Pancreas (tissue), 10 donors: ENCODE measurements at places on chromosomes 7 and 10. TPM values are rescaled to one million over a fixed set of nuclear protein-coding genes. Genes with fewer than 3 reads are reported as not detected.

ERV3-1 gene
- 12.7 TPM for total RNA-seq

GLI3 gene
- total RNA-seq: 6.2 TPM

FGF8 gene
- not detected for total RNA-seq

C7orf33 gene
- not detected for total RNA-seq

FOXL3 gene
- total RNA-seq: not detected

ADCY1 gene
- total RNA-seq: 2.3 TPM

GRCh38 chr7:106812027-106812643 lies 52.9 kb upstream of the PIK3CG start:
- H3K27ac ChIP-seq: no peak overlapping the region
- H3K27me3 ChIP-seq: no peaks in the 10 kb centered on the region
- H3K4me1 ChIP-seq: no peaks in the 10 kb centered on the region
- no peaks in the 10 kb centered on the region for H3K36me3 ChIP-seq
- H3K4me3 ChIP-seq: no peak overlapping the region

DNA sequence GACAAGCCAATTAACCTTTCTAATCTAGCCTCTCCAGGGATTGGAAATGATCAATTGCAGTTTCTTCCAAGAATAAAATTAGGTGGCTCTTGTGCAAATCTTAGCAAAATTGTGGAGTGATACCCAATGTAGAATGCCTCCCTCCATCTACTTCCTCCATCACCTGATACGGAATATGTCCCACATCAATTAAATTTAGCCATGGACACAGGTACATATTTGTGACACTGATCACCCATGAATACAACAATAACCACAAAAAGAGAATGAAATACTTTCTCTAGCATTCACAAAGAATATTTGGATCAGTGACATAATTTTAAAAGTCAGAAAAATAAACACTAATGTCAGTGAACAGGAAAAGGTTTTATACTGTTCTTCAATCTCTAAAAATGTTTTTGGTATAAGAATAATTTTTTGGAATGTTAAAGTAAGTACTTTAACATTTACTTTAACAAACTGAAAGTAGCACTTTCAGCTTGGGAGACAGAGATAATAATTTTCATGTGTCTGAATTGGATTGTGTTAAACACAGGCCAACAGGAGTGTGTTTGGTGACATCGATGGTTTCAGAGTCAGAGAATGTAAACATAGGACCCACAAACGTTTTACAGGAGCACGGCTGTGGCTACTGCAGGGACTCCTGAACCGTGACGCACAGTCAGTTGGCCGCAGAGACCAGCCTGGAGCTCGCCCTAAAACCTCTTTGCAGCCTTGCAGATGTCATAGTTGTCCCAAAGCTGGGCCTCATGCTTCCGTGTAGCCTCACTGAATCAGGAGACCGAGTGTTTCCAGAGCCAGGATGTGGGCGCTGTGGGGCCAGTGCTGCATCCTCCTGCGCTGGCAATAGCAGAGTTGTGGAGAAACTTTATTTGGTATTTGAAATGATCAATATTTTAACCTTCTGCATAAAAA lies 7.2 kb downstream of the RBM20 start:
- no peak overlapping the region for H3K27ac ChIP-seq
- H3K36me3 ChIP-seq: no peaks in the 10 kb centered on the region
- H3K27me3 ChIP-seq: peaks cover 7% of the 10 kb centered on the region
- DNase-seq: no peak
- H3K4me1 ChIP-seq: no peaks in the 10 kb centered on the region
- H3K4me3 ChIP-seq: no peak overlapping the region

GRCh38 chr10:76080991-76081390 lies 649.6 kb downstream of the LRMDA start:
- H3K4me1 ChIP-seq: no peaks in the 10 kb centered on the region
- H3K4me3 ChIP-seq: no peak overlapping the region
- no peaks in the 10 kb centered on the region for H3K36me3 ChIP-seq
- no peak overlapping the region for H3K27ac ChIP-seq
- DNase-seq: no peak

DNA sequence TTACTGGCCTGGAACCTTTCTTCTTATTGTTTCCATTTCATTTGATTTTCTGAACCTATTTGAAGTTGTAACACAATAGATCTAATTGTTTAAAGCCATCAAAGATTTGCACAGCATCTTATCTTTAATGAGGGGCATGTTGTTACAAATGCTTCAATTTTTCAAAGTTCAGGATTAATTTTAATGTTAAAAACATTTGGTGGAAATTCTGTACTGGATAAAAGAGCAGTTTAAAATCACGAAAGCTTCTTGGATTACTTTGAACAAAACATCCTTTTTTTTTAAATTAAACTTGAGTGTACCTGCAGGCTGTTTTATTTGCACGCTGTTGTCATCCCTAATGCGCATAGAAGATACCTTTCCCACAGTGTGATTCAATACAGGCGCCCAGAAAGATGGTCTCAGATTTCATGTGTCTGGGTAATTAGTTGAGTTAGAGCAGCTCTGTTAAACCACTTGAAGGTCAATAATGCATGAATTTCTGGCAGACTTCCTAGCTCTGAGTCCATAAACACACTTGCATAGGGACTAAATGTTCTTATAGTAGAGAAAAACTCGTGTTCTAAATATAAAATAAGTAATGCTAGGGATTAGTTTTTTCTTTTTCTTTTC lies 29.3 kb upstream of the DDX50 start:
- no peaks in the 10 kb centered on the region for H3K36me3 ChIP-seq
- H3K27me3 ChIP-seq: no peaks in the 10 kb centered on the region
- DNase-seq: no peak

DNA sequence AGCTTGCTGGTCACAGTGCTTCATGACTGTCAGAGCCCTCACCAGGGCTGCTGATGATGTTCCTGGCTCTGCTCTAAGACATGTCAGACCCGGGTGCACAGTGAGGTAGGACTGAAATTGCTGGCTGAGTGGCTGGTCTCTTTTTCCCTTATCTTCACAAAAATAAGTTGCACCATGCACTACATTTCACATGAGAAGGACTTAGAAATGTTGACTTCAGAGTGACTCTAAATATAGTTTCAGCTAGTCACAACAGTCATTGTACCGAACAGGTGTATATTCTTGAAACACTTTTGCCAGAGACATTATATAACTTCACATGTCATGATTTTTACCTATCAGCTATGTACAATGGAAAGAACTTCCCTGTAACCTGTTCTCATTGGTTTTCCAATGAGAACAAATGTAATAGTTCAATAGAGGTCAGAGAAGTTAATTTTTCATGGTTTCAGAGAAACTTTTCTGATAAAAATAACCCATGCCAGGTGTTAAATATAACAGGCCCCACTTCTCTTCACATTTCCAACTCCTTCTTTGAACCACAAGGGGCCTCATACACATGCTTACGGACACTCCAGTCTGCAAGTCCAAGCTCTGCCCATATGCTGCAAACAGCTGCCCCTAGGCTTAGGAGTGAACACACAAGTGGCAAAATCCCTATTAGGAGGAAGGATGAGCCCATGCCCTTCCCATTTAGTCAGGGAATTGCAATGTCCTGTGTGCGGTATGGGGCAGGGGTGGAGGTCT lies 115.6 kb downstream of the CDK6 start:
- H3K4me1 ChIP-seq: peaks cover 10% of the 10 kb centered on the region
- no peaks in the 10 kb centered on the region for H3K27me3 ChIP-seq
- no peak overlapping the region for H3K27ac ChIP-seq

DNA sequence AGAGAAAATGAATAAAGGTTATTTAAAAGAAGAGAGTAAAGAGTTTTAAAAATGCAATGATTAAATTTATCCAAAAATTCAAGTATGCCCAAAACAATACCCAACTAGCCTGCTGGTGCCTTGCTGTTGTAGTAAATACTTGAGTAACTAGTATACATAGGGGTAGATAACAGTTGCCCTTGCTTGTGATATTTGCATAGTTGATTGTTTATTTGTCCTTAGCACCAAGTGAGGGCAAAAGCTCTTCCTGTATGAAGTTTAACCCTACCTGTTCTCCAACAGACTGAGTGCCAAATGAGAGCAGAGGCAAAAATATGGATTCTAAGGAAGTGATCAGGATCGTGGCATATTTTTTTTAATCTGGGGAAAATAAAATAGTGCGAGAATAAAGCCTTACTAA lies 85.0 kb downstream of the PTN start:
- H3K27ac ChIP-seq: no peak overlapping the region
- no peaks in the 10 kb centered on the region for H3K27me3 ChIP-seq
- no peak overlapping the region for H3K4me3 ChIP-seq
- no peak for DNase-seq
- no peaks in the 10 kb centered on the region for H3K36me3 ChIP-seq
- H3K4me1 ChIP-seq: no peaks in the 10 kb centered on the region

DNA sequence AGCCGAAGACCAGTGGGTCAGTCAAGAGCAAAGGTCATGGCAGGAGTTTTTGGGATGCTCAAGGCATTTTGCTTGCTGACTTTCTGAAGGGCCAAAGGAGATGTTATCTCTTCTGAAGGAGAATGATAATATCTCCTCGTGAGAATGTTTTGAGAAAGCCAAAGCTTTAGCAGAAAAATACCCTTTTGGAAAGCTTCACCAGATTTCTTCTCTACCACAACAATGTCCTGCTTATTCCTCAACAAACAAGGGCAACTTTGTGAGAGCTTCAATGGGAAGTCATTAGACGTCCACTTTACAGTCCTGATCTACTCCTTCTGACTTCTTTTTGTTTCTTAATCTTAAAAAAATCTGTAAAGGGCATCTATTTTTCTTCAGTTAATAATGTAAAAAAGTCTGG lies 132.8 kb upstream of the DNAJB12 start:
- H3K4me1 ChIP-seq: no peaks in the 10 kb centered on the region
- H3K36me3 ChIP-seq: no peaks in the 10 kb centered on the region
- H3K27me3 ChIP-seq: no peaks in the 10 kb centered on the region
- H3K27ac ChIP-seq: no peak overlapping the region
- no peak overlapping the region for H3K4me3 ChIP-seq
- DNase-seq: no peak

DNA sequence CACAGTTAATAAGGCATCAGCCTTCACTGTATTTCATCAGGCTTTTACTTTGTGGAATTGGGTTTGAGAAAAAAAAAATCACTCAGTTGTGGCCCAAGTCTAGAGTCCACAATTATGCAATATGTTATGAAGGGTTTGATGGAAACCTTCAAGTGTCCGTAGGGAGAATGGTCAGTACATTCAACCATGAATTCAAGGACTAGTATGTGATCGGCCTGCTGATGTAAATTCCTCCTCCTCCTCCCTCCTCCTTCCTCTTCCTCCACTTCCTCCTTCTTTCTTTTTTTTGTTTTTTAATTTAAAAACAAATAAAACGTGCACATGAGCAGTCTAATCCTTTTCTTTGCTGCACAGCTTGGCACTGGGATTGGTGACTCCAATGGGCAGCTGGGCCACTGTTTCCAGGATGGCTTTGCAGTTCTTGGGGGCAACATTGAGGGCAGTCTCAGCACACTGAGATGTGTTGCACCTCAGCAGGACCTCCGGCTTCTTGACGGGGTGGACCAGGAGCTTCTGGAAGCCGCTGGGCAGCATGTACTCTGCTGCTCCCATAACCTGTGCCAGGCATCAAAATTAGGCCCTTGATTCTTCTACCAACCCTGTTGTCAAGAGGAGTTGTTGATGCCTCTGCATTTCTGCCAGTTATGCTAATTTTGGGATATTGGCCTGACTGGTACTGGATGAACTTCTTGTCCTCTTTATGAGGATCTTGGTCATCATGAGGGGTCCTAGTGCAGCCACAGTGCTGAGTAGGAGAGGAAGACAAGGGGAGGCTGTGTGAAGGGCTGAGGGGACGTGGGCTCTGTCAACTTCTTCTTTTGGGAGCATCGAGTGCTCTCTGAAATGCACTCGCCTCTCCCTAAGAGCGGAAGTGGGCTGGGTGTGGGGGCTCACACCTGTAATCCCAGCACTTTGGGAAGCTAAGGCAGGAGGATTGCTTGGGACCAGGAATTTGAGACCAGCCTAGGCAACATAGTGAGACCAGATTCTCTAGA lies 9.3 kb upstream of the IL2RA start:
- H3K4me1 ChIP-seq: no peaks in the 10 kb centered on the region
- no peak for DNase-seq
- no peaks in the 10 kb centered on the region for H3K36me3 ChIP-seq

DNA sequence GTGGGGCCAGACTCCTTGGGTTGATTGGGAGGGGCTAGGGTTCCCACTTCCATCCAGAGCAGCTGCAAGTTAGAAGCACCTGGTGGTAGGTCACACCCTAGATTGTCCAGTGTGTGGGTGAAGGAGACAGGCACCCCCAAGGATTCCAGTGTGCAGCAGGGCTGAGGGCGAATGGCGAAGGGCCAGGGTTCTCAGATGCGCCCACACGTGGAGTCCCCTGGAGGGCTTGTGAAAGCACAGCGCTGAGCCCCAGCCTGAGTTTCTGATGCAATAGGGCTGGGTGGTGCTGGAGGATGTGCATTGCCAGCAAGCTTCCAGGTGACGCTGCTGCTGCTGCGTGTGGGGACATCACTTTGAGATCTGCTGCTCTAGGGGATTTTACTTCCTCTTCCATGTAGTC lies 25.4 kb downstream of the TBATA start:
- H3K27ac ChIP-seq: no peak overlapping the region
- no peak overlapping the region for H3K4me3 ChIP-seq
- no peaks in the 10 kb centered on the region for H3K4me1 ChIP-seq
- DNase-seq: peak; percentile 33
- H3K27me3 ChIP-seq: no peaks in the 10 kb centered on the region

- no peaks in the 10 kb centered on the region for H3K36me3 ChIP-seq
- H3K4me1 ChIP-seq: peaks cover 13% of the 10 kb centered on the region
- no peaks in the 10 kb centered on the region for H3K27me3 ChIP-seq
- DNase-seq: no peak
- no peak overlapping the region for H3K27ac ChIP-seq
Observed at GRCh38 chr7:127810696-127811660, 159.0 kb downstream of the SND1 start.

DNA sequence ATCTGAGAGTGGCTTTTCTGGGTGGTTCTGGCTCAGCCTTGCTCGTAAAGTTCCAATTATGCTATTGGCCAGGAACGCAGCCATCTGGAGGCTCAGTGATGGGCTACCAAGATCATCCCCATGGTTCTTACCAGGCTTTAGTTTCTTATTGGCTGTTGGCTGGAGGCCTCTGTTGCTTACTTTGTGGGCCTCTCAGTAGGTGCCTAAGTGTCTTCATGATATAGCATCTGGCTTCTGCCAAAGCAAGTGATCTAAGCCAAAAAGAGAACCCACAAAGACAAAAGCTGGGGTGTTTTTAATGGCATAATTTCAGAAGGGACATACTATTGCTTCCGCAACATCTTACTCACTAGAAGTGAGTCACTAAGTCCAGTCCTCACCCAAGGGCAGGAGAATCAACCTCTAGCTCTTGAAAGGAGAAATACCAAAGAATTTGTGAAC lies 132.0 kb upstream of the MDFIC start:
- no peak overlapping the region for H3K27ac ChIP-seq
- no peaks in the 10 kb centered on the region for H3K27me3 ChIP-seq
- no peaks in the 10 kb centered on the region for H3K4me1 ChIP-seq
- DNase-seq: no peak
- H3K4me3 ChIP-seq: no peak overlapping the region

GRCh38 chr7:25830215-25830614 lies 321.8 kb upstream of the NFE2L3 start:
- H3K27me3 ChIP-seq: no peaks in the 10 kb centered on the region
- no peak for DNase-seq
- no peaks in the 10 kb centered on the region for H3K4me1 ChIP-seq

GRCh38 chr7:67019562-67020390 lies 23.1 kb downstream of the TYW1 start:
- H3K27me3 ChIP-seq: no peaks in the 10 kb centered on the region
- no peak overlapping the region for H3K27ac ChIP-seq
- peaks cover 15% of the 10 kb centered on the region for H3K36me3 ChIP-seq

- no peak overlapping the region for H3K27ac ChIP-seq
- DNase-seq: no peak
- H3K4me1 ChIP-seq: no peaks in the 10 kb centered on the region
- H3K4me3 ChIP-seq: no peak overlapping the region
- H3K27me3 ChIP-seq: no peaks in the 10 kb centered on the region
Observed at GRCh38 chr7:154769527-154769926, 233.4 kb downstream of the PAXIP1 start.
